ENCODE measurements at places on chromosomes 3 and 15.

GRCh38 chr3:58645726-58646125 lies 20.8 kb downstream of the FAM3D start:
- DNase-seq = no peak

GRCh38 chr3:16937326-16937845 lies 52.6 kb downstream of the PLCL2 start:
- no peak for DNase-seq

GRCh38 chr3:64209866-64210621 lies 15.2 kb downstream of the PRICKLE2 start:
- no peak for DNase-seq

GRCh38 chr3:154872074-154872473 lies 208.0 kb upstream of the MME start:
- no peak for DNase-seq

DNA sequence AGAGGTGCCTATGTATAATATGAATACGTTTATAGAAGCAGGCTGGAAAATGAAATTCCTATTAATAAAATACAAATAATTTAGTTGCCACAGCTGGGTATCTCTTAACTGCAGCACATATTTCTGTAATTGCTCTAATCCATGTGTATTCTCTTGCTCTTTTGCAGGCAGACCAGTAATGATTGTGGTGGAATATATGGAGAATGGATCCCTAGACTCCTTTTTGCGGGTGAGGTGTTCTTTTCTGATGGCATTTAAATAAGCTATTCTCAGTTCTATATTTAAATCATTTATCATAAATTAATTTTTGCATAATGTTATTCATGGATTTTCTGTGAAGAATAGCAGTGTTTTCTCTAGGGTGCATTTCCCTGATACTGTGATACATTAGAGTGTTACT lies 153.9 kb upstream of the ARL6 start:
- DNase-seq = no peak

GRCh38 chr3:146044046-146044445 lies 116.9 kb downstream of the PLOD2 start:
- DNase-seq = no peak

GRCh38 chr3:9347887-9348286 lies 15.0 kb upstream of the THUMPD3 start:
- DNase-seq = no peak

All from GF-D8 (cell line).